ENCODE measurements at places on chromosomes 12 and 14. TPM values are rescaled to one million over a fixed set of nuclear protein-coding genes. Genes with fewer than 3 reads are reported as not detected.
A peak's percentile ranks its signal among the peaks of the same experiment; 100 is the strongest.

GRCh38 chr14:100066962-100067361 lies 1.7 kb downstream of the EVL start:
- no peak for DNase-seq
- no peaks in the 10 kb centered on the region for H3K4me1 ChIP-seq
- H3K27me3 ChIP-seq: no peaks in the 10 kb centered on the region
- H3K27ac ChIP-seq: no peak overlapping the region

- no peaks in the 10 kb centered on the region for H3K27me3 ChIP-seq
- no peak overlapping the region for H3K27ac ChIP-seq
- H3K36me3 ChIP-seq: no peaks in the 10 kb centered on the region
Measured at GRCh38 chr14:54253195-54253947, 143.4 kb upstream of the CDKN3 start.

DNA sequence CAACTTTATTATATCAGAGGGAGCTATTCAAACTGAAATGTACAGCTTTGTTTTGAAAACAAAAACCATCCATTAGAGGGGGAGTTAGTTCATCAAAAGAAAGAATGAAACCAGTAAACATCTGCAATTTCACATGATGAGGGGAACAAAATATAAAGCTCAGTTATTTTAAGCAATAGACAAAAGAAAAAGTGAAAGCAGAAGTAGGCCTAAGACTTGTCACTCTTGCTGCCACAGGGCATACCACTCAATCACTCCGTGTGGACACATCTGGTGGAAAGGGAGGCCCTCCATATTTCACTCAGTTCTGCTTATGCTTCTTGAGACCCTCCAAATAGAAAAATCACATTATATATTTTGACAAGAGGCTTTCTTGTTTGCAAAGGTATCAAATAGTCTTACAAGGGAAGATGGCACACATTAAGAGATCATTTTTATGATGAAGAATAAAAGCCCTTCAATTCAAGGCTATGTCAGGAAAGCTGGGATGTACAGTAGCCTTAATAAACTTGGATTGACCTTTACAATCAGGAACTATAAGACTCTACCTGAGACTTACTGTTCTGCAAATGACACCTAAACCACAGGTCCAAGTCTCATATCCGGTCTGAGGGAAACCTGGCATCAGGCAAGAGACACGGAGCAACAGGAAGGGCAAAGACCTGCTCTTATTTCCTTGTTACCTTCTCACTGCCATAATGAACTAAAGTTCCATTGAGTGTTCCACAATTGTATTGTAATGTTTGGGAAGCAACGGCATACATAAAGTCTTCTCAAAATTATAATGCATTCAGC lies 222.5 kb upstream of the GRIP1 start:
- H3K27me3 ChIP-seq: no peaks in the 10 kb centered on the region
- no peak for DNase-seq
- no peak overlapping the region for H3K27ac ChIP-seq
- no peaks in the 10 kb centered on the region for H3K36me3 ChIP-seq

CDCA3 gene
- 47.7 TPM for total RNA-seq

DNA sequence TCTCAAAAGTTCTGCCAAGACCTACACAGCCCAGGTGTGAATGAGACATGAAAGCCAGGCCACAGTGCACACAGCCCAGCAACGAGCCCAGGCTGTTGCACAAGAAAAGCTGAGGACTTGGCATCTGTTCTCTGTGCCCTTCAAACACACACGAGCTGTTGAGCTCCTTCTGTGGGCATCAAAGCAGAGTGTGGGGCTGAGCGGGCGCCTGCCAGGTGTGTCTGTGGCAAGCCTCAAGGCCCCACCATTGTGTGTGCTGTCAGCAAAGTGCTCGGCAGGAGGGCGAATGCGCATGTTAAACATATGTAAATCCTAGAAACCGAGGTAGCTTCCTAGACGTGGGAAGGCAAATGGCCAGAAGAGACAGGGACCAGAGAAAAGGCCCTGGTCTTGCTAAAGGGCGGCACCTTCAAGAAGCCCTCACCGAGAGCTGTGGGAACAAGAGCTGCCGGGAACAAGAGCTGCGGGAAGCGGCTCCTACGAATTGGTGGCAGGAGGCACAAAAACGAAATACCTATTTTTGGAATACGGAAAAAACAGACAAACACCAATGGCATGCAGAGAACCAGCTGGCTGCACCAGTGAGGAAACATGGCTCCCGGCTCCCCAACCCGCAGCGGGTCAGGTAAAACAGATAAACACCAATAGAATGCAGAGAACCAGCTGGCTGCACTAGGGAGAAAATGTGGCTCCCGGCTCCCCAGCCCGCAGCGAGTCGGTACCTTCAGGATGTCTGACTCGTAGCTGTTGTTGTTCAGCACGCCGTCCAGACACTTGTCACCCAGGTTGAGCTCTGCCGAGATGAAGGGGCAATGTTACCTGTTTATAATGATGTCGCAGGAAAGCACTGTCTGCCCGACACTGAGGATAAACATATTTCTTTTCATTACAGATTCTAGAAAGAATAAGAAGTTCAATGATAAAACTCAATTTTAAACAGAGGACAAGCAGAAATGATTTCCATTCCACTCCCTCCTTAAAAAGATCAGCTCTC lies 19.0 kb upstream of the GOLGA3 start:
- peak overlapping the region; percentile 21 for H3K27ac ChIP-seq
- H3K4me1 ChIP-seq: peaks cover 13% of the 10 kb centered on the region
- no peak overlapping the region for H3K4me3 ChIP-seq
- peak; percentile 68 for DNase-seq
- no peaks in the 10 kb centered on the region for H3K27me3 ChIP-seq

SYNDIG1L gene
- 3.0 TPM for total RNA-seq

DNA sequence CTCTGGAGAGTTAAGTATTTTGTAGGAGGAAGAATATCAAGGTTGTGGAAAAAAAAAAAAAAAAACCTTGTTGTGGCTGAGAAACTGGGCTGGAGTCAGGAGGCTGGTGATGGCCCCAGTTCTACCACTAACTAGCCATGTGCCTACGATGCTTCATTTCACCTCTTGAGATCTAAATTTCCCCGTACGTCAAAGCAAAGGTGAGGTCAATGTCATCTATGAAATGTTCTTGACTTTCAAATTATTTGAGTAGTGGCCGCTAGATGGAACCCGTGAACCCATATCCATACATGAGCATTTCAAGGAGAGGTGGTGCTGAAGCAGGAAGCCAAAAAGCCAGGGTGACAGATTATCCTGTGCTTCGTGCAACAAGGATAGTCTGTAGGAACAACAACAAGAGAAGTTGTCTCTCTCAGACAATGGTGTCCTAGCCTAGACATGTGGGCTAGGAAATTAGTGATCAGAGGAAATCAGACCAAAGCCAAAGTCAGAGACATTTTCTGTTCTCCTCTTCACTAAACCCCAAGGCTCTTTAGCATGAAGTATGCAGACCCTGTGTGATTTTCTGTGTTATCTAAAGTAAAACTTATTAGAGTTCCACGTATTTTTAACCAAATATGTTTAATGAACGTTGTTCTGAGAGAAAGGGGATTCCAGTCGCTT lies 95.5 kb upstream of the ETV6 start:
- no peaks in the 10 kb centered on the region for H3K27me3 ChIP-seq
- no peaks in the 10 kb centered on the region for H3K4me1 ChIP-seq
- peak; percentile 29 for DNase-seq
- no peak overlapping the region for H3K4me3 ChIP-seq
- H3K36me3 ChIP-seq: no peaks in the 10 kb centered on the region

ACSM4 gene
- total RNA-seq: not detected

- no peaks in the 10 kb centered on the region for H3K36me3 ChIP-seq
- DNase-seq: no peak
- H3K27me3 ChIP-seq: no peaks in the 10 kb centered on the region
- no peak overlapping the region for H3K4me3 ChIP-seq
- H3K4me1 ChIP-seq: no peaks in the 10 kb centered on the region
Measured at GRCh38 chr12:105831372-105831771, 307.4 kb downstream of the NUAK1 start.

DNA sequence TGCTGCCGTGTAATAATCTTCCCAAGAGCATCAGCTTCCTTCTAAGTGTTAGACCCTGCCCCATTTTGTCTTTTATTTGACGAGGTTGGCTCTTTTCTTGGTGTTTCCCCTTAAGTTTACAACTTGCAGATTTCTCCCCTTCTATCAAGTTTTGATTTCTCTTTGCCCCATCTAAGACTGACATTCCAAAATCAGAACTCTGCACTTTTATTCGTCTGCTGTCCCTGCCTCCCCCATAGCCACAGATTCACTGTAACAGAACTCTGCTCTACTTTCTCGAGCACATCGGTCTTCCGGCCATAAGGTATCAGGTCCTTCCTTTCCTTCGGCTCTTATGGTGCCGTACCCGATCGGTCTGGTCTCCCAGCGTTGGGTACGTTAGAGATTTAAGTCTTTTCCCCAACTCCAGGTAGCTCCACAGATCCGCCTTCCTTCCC lies 563 bp downstream of the DCP1B start:
- H3K4me3 ChIP-seq: peak overlapping the region; percentile 93
- no peaks in the 10 kb centered on the region for H3K27me3 ChIP-seq
- DNase-seq: no peak

GRCh38 chr12:91053951-91054715 lies 3.7 kb downstream of the KERA start:
- no peak overlapping the region for H3K4me3 ChIP-seq
- no peaks in the 10 kb centered on the region for H3K27me3 ChIP-seq
- no peaks in the 10 kb centered on the region for H3K4me1 ChIP-seq
- no peaks in the 10 kb centered on the region for H3K36me3 ChIP-seq
- DNase-seq: no peak

GRCh38 chr14:103185051-103186029 lies 62.1 kb downstream of the TNFAIP2 start:
- peaks cover 14% of the 10 kb centered on the region for H3K4me1 ChIP-seq
- no peak for DNase-seq
- peaks cover 21% of the 10 kb centered on the region for H3K27me3 ChIP-seq
- H3K36me3 ChIP-seq: no peaks in the 10 kb centered on the region

SPTLC2 gene
- total RNA-seq: 35.1 TPM

TAS2R42 gene
- total RNA-seq: not detected

CLEC4C gene
- not detected for total RNA-seq

KRT74 gene
- not detected for total RNA-seq

GRCh38 chr12:66665435-66665985 lies 13.4 kb downstream of the GRIP1 start:
- H3K27ac ChIP-seq: no peak overlapping the region
- H3K4me3 ChIP-seq: no peak overlapping the region
- no peaks in the 10 kb centered on the region for H3K36me3 ChIP-seq
- H3K4me1 ChIP-seq: no peaks in the 10 kb centered on the region
- DNase-seq: no peak
- no peaks in the 10 kb centered on the region for H3K27me3 ChIP-seq

GRCh38 chr12:115636546-115636945 lies 640.9 kb downstream of the MED13L start:
- H3K4me1 ChIP-seq: 0 out of 2 replicates have a peak, but pooled peaks cover 2% of the 10 kb centered on the region
- DNase-seq: no peak
- H3K27me3 ChIP-seq: no peaks in the 10 kb centered on the region
- no peak overlapping the region for H3K4me3 ChIP-seq
- no peak overlapping the region for H3K27ac ChIP-seq

SLC7A7 gene
- total RNA-seq: 6.3 TPM

DNA sequence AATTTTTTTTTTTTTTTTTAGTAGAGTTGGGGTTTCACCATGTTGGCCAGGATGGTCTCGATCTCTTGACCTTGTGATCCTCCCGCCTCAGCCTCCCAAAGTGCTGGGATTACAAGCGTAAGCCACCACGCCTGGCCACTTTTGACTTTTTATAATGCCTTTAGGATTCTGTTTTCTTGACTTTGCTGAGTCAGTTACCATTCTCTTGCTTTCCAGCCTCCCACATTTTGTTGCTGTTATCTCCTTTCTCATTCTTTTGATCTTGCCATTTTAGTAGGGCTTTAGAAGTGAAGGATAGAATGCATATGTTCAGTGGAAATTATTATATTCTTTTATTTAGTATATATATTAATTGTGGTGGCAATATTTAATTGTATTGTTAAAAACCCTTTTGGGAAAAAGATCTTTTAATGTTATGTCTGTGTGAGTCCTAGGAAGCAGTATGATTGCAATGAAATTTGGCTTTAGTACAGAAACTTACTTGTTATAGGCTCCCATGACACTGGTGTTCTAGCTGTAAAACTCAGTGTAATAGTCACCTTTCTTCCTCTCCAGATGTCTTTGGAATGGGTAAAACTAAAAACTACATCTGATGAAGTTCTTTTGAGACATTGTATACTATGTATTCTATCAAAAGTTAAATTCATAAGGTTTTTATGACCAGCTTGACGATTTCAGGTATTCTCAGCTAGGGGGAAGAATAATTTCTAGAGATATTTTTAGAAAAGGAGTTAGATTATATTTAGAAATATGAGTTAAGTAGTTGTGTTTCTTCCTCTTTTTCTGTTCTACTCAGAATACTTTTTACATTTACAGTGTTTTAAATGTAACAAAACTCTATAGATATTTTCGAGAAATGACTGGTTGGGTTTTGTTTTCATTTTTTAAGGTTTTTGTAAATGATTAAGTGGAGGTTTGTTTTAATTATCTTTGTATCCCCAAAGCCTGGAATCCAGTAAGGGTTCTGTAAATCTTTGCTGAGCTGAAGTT lies 74.7 kb downstream of the APAF1 start:
- H3K36me3 ChIP-seq: no peaks in the 10 kb centered on the region
- H3K27ac ChIP-seq: no peak overlapping the region
- no peak overlapping the region for H3K4me3 ChIP-seq
- H3K27me3 ChIP-seq: no peaks in the 10 kb centered on the region

C12orf75 gene
- total RNA-seq: 37.6 TPM

DNA sequence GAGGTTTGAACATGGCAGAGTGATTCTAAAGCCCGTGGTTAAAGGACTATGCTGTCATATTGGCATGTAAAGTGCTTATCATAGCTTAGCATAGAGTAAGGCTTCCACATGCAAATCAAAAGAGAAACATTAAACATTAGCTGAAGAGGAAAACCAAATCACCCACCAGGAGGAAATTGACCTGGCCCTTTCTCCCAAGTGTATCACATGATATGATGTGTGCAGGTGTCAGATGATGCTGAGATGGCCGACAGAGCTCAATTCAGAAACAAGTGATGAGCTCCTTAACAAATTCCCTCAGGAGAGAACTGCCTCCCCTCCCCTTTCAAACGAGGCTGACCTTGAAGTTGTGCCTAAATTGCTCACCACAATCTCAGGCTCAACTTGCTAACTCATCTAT lies 217.1 kb upstream of the BTG1 start:
- peaks cover 6% of the 10 kb centered on the region for H3K4me1 ChIP-seq
- no peak overlapping the region for H3K27ac ChIP-seq
- no peak overlapping the region for H3K4me3 ChIP-seq
- no peaks in the 10 kb centered on the region for H3K36me3 ChIP-seq
- DNase-seq: no peak

- H3K27ac ChIP-seq: no peak overlapping the region
- H3K4me3 ChIP-seq: no peak overlapping the region
- no peak for DNase-seq
- no peaks in the 10 kb centered on the region for H3K4me1 ChIP-seq
- H3K27me3 ChIP-seq: no peaks in the 10 kb centered on the region
Measured at GRCh38 chr12:84355561-84355960, 557.0 kb downstream of the SLC6A15 start.

Data from H1 (cell line).